ENCODE measurements at places on chromosomes 3 and 15.

GRCh38 chr3:183730361-183730760 is 32.8 kb downstream of the YEATS2 start:
- no peak for DNase-seq

DNA sequence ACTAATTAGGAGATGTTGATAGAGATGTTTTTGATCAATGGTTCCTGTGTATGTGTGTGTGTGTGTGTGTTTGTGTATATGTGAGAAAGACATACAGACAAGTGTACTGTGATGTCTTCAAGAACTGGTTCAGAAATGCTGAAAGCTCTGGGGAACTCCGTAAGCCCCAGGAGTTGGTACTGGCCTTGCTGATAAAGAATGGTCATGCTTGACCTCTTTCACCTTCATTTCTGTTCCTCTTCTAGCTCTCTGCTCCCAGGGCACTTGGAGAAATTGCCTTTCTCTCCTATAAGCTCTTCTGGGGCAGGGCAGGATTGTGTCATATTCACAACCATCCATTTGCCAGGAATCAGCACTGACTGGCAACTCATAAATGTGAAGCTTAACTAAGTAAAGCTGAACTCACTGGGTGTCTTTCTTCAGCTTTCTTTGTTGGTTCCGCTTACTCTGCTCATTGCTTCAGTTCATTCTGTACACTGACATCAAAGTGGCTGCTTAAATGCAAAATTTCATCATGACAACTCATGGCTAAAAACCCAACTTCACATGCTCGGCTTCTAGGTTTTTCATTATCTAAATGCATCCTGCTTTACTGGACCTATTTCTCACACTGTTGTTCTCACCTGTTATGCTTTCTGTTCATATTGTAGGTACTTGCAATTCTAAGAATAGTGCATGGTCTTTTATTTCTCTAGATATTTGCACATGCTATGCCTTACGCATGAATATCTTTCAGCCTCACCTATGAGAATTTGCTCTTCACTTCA is 162.1 kb upstream of the LYSMD4 start:
- no peak for DNase-seq

DNA sequence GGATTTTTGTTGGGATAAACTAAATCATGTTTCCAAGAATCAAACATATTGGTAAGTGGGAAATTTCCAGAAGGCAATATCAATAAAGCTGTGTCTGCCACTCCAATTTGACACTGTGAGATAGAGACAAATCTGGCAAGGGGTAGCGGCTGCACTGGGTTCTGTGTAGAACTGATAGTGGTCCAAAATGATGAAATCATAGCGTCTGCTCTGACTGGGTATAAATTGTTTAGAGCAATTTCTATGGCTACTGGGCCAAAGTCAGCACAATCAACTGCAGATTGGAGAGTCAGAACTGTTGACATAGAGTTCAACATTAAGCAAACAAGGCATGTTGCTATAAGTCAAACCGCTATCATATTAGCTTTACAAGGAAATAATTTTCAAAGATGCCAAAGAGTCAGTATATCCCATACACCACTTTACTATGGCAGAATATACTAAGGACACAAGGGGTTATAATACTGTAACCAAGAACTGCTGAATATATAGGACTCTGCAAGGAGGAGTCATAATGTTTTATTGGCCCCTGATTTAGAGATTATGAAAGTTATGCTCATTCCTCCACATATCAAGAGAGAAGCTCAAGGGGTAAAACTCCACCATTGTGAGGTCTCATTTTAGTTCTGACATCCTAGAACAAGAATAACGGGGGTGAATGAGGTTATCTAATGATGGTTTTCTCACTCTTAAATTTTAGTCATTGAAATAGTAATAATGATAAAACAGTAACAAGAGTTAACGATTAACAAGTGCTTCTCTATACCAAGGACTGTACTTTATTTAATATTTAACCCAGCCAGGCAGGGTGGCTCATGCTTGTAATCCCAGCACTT is 309.7 kb upstream of the GADL1 start:
- DNase-seq, result no peak

DNA sequence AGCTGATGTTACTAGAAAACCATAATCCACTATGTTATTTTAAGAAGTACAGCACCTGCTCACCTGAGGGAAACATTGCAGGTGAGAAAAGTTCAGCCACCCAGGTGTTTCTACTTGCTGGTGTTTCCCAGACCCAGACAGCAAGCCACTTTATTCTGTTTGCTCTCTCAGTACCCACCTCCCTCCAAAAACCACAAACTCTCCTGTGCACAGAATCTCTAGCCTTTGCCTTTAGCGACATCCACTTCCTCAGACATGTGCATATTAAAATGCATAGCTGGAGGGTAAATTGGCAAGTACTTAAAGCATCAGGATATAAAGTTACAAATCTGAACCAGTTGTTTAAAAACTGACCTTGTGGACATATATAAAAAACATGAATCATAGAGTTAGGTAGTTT is 36.7 kb downstream of the VGLL3 start:
- no peak for DNase-seq

DNA sequence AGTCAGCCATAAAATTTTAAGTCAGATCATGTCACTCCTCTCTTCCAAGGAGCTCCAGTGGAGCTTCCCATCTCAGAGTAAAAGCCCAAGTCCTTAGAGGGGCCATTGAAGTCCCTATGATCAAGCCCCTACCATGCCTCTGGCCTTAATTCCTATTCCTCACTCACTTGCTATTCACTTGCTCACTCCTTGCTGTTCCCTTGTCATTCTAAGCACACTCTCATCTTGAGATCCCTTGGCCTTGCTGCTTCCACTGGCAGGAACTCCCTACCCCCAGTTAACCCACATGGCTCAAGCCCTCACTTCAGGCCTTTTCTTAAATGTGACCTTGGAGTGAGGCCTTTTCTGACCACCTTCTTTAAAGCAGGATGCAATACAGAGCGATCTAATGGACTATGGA is 12.3 kb upstream of the SECISBP2L start:
- DNase-seq, result no peak

DNA sequence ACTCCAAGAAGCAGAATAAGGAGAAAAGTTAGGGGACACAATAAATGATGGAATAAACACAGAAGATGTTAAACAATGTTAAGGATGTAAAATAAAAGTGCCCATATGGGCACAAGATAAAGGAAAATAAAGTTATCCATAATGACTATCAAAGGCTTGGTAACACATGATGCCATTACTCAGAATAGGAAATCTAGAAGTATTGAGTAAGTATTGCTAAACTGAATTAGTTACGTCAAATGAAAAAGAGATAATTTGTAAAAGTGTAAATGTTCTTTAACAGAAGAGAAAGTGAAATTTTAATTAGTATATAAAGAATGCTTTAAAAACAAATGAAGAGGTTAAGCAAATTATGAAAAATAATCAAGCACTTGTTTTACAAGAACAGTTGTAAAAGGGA is 6.7 kb downstream of the COPS2 start:
- DNase-seq, result no peak

DNA sequence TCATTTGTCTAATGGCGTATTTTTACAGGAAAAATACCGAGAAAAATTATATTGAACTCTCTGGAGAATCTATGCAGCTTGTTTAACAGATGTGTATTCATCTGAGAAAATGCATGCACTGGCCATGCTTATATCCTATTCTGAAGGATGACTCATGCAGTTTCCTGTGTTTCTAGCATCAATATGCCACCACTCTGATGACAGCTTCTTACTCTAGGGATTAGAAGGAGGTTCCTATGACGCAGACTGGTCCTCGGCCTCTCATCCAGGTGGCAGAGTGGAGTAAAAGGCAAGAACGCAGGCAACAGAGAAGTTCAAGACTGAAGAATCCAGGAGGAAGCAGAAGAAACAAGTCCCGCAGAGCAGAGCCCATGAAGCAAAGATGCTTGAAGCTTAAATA is 910.0 kb upstream of the ROBO1 start:
- DNase-seq, result no peak

DNA sequence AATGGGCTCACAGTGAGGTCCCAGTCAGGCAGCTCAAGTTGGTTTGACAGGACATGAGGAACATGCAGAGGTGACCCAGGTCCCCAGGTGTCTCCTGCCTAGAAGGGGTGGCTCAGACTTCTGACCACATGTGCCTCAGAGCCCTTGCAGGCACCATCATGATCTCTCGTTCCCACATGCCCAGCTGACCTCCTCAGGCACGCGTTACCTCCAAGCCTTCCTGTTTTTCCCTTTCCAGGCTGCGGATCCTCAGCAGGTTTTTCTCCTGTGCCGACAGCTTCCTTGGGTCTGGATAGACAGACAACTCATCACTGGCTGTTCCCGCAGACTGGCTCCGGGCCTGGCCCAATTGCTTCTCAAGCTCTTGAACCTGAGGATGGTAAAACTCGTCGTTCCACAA is 30.4 kb downstream of the CCDC13 start:
- DNase-seq, result no peak

DNA sequence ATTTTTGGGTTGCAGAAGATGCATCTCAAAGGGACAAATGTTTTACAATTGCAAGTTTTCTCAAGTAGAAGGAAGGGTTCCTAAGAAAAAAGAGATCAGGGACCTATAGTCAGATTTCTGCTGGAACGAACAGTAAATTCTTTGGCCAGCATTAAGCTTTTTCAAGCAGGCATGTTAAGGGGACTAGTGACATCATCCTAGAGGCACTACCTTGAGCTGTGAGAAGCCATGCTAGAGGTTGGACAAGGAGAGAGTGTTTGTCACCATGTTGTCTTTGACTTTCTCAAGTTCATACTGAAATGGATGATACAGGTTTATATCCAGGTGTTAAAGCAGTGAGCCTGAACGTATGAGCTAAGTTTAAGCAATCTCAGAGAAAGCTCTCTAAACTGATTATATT is 85.2 kb upstream of the WDR72 start:
- no peak for DNase-seq

DNA sequence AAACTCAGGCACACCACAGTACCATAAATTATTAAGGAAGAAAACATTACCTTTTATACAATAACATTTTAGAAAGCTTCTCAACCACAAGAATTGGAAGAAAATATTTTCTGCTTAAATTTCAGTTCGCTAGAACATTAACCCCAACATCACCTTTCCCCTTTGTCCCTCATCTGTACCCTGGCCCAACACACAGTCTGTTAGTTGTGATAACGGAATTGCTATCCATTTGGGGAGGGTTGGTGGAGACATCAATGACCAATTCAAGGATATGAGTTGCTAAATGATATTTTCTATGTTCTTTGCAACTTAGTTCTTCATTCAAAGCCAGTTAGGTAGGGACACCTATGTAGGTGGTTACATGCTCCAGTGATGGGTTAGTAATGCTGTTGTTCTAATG is 5.8 kb downstream of the EID1 start:
- DNase-seq, result no peak

GRCh38 chr3:15384510-15385237 is 42.7 kb downstream of the METTL6 start:
- no peak for DNase-seq

DNA sequence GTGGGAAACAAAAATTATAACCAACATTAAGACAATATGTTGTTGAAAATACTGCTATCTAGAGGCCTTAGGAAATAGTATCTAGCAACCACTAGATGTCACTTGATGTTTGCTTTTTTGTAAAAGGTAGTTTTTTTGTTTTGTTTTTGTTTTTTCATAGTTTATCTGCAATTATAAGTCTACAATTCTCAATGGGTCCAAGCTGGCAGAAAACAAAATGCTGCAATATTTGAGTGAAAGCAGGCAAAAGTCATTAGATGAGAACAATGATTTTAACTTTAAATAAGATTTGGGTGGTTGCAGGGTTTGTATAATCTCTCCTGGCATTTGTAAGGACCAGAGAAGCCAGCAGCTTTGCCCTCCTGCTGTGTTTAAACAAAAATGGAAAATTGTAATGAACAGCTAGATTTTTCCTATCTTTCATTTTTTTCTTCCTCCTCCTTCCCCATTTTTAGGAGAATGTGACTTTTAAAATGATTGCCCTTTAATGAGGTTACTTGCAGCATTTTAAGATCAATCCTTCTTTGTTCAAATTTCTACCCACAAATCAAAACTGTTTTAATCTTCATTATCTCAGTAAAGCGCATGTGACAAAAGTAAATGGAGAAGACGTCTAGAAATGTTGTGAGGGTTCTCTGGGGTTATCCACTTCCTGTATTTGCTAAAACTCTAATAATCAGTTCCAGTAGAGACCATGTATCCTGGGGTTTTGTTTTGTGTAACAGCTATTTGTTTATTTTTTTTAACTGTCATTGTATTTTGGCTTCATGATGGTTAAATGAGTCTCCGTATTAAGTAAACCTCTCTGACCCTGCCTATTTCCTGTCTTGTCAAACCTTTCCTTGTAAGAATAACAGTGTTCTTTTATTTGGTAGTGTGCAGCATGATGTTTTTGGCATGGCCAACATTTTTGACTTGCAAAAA is 27.3 kb downstream of the DUT start:
- no peak for DNase-seq

DNA sequence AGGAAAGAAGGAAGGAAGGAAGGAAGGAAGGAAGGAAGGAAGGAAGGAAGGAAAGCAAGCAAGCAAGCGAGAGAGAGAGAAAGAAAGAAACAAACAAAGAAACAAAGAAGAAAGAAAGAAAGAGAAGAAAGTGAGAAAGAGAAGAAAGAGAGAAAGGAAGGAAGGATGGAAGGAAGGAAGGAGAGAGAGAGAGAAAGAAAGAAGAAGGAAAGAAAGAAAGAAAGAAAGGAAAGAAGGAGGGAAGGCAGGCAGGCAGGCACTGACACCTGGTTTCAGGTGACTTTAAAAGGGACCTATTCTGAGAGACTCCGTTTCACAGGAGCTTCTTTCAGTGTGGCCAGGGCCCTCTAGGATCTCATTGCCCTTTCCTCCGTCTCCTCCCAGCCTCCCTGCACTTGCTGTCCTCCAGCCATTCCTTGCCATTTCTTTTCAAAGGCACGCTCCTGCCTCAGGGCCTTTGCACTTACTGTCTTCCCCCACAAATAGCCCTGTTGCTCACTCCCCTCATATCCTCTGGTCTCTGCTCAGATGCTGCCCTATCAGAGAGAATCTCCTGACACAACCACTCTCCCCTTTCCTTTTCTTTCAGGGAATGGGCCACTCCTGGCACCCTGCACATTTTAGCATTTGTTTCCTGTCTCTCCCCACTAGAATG is 31.5 kb downstream of the IL12A start:
- DNase-seq, result no peak

DNA sequence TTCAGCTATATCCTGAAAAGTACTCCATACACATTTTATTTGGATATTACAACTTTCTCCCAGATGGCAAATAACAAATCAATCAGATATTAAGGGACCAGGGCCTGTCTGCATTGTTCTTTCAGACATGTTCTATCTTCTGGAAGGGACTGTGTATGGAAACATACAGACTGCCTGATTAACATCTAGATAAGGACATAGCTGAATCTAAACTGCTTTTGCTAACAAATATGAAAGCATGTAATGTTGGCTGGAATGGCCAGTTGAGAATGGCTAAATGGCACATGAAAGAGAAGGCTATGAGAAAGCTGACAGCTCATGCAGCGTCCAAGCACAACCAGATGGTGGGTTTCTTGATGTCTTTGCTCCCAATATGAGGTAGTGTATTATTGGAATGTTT is 149.4 kb downstream of the CFAP20DC start:
- no peak for DNase-seq

- no peak for DNase-seq
Measured at GRCh38 chr3:108623504-108623903, 34.0 kb downstream of the DZIP3 start.

Measured in stimulated activated CD8-positive, alpha-beta memory T cell treated with anti-CD3 and anti-CD28 coated beads, Interleukin-7, amount 100 ng/mL, for 24 hours (primary cell).